Left lobe of liver (tissue), 2 donors: ENCODE measurements at places on chromosomes 5 and 9. TPM values are rescaled to one million over a fixed set of nuclear protein-coding genes. Genes with fewer than 3 reads are reported as not detected.

DNA sequence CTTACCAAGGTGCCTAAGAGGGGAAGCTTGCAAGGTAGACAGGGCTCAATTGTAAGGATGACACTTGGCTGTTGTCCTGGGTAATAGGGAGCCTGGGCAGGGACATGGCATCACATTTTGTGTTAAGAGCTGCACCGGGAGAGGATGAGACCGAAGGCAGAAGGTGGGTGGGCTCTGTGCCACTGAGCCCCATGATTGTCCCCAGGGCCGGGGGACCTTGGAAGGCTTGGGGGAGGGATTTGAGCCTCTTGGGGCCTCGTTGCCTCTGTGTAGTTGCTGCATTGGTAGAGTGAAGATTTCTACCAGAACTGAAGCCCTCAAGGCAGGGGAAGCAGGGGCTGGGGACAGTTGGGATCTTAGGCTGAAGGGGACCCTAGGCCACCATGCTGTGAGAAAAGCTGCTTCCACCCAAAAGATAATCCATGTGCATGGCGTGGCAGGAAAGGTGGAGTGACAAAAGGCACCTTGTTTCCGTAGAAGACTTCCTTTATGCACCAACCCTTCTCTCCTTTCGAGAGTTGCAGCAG, 11.9 kb downstream of the FGF18 start:
- no peak for DNase-seq

DNA sequence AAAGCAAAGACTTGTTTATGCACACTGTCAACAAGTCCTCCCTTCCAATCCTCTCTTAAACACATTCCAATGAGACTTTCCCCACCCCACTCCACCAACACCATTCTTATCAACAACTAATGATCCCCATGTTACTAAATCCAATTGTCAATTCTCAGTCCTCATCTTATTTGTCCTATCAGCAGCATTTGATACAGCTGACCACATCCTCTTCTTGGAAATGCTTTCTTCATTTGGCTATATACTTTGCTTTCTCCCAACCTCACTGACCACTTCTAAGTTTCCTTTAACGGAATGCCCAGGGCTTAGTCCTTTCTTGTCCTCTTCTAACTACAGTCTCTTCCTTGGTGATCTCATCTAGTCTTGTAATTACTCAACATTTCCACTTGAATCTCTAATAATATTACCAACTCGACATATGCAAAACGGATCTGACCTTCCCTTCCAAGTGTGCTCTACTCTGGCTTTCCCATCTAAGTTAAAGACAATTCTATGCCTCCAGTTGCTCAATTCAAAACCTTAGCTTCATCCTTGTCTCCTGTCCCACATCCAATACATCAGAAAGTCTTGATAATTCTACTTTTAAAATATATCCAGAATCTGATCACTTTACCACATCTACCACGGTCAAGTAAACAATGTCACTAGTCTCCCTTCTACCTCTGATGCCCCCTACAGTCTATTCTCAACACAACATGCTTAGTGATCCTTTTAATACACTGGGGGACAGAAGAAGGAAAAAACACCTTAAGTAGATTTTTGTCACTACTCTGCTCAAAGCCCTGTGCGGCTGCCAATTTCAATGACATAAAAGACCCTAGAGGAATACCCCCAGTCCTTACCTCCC, 25.5 kb downstream of the AGTPBP1 start:
- DNase-seq: no peak

DNA sequence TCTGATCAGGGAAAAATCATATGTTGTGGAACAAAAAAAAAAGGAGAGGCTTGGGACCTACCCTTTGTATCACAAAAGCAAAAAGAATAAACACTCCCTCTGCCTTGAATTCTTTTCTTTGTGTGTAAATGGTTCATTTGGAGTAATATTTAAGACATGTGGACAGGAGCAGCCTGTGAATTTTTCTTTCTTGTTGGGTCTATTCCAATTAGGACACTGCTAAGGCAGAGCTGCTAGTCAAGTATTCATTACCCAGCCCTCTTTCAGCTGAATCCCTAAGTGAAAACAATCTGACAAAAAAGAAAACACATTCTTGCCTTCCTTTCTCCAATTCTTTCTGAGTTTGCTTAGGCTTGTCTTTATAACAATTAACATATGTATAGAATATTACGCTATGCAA, 330.0 kb downstream of the EBF1 start:
- DNase-seq: no peak

- no peak for DNase-seq
Observed at GRCh38 chr5:59548807-59549357, 344.6 kb downstream of the PDE4D start.

GRCh38 chr9:34279411-34279810, 49.7 kb downstream of the KIF24 start:
- DNase-seq: no peak

DNA sequence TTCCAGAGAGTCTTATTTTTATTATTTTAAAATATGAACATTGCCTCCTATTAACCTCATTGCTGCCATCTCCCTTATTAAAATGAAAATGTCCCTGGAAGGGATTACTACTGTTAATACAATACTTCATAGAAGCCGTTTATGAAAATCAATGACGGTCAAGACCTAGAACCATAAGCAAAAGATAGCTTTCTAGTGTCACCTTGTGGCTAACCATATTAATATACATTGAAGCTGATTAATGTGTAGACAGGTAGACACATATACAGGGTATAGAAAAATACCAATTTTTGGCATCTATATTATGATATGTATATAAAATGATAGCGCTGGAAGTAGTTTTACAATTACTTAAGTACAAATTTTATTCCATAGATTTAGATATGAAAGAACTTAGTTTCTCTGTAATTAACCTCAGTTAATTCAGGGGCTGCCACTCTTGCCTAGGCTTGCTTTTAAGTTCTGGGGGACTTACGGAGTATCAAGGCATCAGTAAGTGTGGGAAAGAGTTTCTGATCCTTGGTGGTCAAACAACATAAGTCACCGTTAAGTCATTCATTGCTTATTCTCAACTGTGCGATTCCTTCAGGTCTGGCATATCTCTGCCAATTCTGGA, 2.5 kb upstream of the YTHDC2 start:
- DNase-seq: no peak

- no peak for DNase-seq
Observed at GRCh38 chr5:146158255-146158654, 24.2 kb downstream of the LARS1 start.

DNA sequence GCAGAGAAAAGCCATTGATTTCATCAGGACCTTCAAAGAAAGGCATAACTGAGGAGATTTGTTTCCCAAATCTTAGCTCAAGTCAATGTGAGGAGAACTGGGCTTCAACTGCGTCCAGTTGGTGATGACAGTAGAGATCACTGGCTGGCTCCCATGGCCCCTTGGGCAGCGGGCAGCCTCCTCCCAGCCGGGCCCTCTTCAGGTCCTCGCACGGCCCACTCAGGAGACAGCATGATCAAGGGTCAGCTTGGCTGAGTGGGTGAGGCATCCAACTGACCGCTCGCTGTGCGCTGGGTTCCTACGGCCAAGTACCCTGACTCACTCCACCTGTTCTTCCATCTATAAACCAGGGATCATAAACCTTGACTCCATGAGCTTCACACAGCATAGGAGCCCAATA, 274.0 kb downstream of the NSG2 start:
- no peak for DNase-seq

DNA sequence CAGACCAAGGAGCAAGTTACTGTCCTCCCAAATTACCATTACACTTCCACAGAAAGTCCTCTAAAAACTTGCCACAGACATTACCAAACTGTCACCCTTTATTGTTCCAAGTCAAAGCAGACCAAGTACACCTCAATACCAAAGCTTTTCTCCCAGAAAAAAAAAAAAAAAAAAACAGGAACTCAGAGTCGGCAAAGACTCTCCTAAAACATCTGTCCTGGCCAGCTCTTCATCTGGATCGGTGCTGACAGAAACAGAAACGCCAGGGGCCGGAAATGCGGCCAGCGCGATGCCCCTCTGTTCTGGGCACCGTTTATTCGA, 718 bp downstream of the DEPDC1B start:
- DNase-seq: no peak

Gene AK8
- not detected for total RNA-seq

Gene CCL28
- 2.3 TPM for total RNA-seq
